NCI-H2227 treated with DMSO at 0.1 percent for 48 hours (cell line): ENCODE measurements at places on chromosomes 13 and 19.

DNA sequence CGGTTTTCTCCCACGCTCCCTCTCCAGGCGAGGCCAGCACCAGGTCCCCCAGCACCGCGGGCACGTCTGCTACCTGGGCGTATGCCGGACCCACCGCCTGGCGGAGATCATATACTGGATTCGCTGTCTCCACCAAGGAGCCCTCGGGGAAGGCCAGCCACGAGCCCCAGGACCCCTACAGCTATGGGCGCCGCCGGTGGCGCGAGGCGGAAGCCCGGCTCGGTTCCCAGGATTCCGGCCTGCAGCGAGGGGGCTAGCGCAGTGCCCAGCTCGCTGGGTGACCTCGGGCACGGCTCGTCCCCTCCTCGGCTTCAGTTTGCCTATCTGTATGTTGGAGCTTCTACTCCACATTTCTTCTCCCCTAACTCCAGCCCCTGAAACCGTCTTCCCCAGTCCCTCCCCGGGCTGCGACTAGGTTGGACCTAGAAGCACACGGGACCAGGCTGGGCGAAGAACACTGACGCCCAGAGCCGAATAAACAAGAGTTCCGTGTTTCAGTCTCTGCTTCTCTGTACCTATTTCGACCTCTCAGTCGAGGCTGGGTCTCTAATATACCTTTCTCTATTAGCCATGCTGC, 749 bp upstream of the CPT1C start:
- no peak for DNase-seq

- no peak for DNase-seq
These were observed 24.4 kb downstream of the SLC25A15 start for GRCh38 chr13:40813667-40814454.

DNA sequence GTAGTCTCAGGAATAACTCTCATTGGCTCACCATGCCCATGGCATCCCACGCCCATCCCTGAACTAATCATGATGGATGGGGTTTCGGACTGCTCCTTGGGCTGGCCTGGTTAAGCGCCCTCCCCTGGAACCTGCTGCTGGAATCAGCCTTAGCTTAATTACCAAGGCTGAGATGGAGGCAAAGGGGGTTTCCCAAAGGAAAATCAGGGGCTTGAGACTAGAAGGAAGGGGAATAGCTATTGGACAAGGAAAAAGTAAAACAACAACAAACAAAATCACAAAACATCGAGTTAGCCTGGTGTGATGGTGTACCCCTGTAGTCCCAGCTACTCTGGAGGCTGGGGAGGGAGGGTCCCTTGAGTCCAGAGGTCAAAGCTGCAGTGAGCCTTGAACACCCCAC, 25.7 kb upstream of the SHKBP1 start:
- no peak for DNase-seq

DNA sequence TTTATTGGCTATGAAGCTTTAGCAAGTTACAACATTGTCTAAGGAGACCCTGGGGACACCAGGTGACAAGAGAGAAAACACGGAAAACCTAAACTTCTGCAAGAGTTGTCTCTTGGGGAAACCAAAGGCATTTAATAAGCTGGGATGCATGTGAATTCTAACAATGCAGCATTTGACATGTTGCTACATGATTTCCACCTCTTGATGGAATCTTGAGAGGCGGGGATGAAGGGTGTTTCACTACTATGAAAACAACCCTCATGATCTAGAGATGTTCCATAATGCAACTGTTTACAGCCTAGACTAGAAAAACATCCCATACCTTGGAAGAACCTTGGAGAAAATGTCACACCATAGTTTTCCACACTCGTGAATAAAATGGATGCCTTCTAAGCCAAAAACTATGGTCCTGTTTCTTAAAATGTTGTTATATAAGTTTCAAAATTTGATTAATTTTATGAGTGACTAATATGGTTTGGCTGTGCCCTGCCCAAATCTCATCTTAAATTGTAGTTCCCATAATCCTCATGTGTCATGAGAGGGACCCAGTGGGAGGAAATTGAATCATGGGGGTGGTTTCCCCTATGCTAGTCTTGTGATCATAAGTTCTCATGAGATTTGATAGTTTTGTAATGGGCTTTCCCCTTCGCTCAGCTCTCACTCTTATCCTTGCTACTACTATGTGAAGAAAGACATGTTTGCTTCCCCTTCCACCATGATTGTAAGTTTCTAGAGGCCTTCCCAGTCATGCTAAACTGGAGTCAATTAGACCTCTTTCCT, 164.6 kb downstream of the TNFSF13B start:
- no peak for DNase-seq

DNA sequence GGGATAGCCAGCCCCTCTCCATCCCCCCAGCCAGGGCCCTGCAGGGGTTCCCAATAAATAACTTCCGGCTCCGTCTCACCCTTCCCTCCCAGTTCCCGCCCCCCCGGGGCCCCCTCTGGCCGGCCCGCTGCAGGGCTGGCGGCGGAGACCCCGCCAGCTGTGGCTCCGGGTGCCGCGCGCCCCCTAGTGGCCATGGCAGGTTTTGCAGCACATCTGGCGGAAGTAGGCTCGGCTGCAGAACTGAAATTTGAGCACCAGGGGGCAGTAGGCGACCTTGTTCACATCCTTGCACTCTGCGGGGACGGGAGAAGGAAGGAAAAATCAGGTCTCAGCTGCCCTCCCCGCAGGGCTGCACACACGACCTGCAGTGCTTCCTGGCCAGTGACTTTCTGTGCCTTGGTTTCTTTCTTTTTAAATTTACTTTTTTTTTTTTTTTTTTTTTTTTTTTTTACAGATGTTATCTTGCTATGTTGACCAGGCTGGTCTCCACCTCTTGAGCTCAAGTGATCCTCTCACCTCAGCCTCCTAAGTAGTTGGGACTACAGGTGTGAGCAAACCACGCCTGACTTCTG, 3.6 kb upstream of the MYO1F start:
- peak; percentile 30 for DNase-seq

DNA sequence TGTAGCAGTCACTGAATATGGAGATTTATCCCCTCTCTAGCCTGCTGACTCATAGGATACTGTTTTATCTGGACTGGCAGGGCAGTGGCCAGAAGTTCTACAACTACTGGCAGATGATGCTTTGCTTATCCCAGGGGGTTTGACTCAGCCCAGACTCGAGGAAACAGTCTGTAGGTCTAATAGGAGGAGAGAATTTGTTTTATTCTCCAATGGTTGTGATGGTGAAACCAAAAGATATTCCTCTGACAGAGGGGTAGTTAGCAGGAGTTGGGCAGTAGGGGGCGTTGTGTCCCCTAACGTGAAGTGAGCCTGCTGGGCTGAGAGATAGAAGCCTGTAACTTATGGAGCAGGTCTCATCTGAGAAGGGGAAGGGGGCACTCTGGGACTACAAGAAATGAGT, 74.9 kb downstream of the WTIP start:
- DNase-seq, result no peak

DNA sequence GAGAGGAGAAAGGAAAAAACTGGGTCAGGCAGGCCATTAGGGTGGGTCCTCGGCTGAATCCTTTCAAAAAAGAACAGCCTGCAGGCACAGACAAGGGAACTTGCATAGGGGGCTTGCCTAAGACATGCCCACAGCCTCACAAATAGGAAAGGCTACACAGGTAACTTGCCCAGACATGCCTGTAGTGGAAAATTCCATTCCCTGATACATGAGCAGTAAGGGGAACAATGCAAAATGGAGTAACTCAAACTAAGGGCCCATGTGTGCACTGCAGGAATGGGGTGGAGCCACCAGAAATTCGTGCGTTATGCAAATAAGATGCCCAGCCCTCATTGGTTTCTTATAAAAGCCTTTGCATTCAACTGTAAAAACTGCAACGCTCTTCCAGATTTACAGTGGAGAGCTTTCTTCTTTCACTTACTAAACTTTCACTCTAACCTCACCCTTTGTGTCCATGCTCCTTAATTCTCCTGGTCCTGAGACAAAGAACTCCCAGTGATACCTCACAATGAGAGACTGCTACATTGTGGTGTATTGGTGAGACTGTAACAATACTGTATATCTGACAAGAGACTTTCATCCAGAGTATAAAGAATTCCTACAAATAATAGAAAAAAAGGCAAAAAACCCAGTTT, 59.5 kb upstream of the SLITRK1 start:
- no peak for DNase-seq

- no peak for DNase-seq
These were observed 115.3 kb downstream of the LRCH1 start for GRCh38 chr13:46668302-46668720.
